SW 1271 (cell line): ENCODE measurements at places on chromosomes 4 and X.

GRCh38 chr4:25830548-25830947 is 32.2 kb downstream of the SEL1L3 start:
- DNase-seq = no peak

GRCh38 chr4:85102606-85103005 is 136.1 kb upstream of the WDFY3 start:
- DNase-seq = no peak

DNA sequence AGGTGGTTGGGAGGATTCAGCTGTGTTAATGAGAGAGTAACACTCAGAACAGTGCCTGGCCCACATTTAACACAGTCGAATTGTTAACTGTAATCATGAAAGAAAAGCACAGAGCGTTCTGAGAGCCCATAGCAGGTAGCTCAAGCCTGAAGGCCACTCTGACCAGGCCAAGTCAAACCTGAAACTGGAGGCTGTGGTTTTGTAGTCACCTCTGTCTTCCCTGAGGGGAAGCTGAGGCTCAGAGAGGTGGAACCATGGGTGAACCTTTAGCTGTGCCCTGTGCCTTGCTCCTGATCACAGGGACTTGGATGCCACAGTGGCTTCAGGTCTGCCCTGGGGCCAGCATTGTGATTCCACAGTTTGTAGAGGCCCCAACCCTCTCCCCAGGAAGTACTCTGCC is 16.6 kb upstream of the UBA1 start:
- no peak for DNase-seq

DNA sequence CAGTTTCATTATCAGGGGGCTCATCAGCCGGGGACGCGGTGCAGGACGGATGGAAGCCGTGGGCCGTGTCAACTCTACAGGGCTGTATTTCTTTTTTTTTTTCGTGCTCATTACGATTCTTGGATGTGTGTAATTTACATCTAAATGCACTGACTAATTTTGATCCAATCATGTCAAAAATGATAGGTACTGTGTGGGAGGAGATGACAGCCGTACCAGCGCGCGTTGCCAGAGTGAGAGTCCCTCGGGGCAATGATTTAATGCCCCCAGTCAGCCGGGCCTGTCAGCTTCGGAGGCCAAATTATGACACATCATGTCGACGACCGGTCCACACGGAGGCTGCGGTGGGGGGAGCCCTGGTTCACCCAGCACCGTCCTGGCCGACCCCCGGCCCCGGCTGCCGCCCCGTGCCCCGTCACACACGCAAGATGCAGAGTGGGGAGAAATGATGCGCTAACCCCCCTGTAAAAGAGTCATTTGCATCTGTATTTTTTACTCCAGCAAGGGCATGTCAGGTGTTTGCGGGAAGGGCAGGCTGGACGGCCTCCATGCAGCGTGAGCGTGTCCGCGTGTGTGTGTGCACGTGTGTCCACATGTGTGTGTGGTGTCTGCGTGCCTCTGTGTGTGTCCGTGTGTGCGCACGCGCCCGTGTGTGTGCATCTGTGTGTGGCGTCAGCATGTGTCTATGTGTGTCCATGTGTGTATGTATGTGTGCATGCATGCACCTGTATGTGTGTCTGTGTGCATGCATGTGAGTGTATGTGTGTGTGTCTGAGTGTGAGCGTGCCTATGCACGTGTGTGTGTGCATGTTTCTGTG is 74.3 kb upstream of the PPP2R3B start:
- no peak for DNase-seq

- DNase-seq = no peak
Observed at GRCh38 chrX:140572724-140573123, 67.9 kb upstream of the SOX3 start.

DNA sequence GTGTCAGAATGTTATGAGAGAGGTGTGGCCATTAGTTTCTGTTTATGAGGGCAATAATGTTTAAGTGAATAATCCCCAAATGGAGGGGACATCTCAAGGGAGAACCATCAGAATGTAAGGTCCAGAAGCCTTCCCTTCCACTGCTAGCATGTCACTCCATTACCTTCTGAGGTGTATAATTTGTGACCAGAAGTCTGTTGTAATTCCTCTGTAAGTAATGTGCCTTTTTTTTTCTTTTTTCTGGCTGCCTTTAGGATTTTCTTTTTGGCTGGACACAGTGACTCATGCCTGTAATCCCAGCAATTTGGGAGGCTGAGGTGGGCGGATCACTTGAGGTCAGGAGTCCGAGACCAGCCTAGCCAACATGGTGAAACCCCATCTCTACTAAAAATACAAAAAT is 10.8 kb upstream of the COPS4 start:
- no peak for DNase-seq

DNA sequence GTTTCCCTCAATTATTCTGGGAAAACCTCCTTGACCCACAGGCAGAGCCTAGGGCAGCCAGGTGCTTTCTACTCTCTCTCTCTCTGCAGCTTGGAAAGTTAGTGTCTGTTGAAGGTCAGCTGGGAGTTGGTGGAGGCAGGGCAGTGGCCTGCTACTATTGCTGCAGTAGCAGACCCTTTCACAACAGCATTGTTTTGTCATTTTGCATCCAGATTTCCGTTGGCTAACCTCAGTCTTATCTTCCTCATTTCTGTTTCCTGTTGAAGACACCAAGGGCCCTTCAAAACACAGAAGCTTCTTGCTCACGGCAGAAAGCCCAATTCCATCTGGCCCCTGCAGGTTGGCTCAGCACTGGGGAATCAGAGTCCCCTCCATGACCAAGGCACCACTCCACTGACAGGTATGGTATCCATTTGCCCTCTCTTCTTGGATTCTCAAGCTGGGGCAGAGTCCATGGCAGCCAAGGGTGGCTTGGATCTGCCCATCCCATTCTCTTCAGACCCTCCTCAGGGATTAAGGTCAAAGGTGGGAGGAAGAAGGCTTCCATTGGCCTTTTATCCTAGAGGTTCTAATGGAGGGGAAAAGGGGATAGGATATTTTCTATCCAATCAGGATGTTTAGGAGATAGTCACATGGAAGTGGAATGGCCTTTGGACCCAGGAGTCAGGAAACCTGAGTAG is 24.6 kb downstream of the VSIG4 start:
- DNase-seq = no peak

GRCh38 chrX:36947214-36947613 is 61.0 kb upstream of the FAM47C start:
- no peak for DNase-seq

- DNase-seq = peak; percentile 21
Observed at GRCh38 chr4:72302981-72303704, 265.9 kb downstream of the ADAMTS3 start.

DNA sequence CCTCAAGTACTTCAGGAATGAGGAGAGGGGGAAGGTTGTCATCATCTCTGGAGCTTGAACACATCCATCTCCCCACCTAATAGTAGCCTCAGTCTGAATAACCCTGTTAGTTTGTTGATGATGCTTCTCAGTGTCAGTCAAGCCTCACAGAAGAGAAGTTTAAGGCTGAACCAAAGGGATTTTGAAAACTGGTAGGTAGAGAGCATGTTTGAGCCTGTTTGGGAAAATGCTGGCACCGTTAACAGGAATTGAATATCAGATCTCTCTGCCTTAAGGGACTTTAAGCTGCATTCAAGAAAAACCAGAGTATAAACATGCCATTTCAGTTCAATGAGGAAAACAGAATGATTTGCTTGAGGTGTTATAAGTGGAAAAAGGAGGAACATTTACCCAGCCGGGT is 73.1 kb downstream of the MAPK10 start:
- no peak for DNase-seq

DNA sequence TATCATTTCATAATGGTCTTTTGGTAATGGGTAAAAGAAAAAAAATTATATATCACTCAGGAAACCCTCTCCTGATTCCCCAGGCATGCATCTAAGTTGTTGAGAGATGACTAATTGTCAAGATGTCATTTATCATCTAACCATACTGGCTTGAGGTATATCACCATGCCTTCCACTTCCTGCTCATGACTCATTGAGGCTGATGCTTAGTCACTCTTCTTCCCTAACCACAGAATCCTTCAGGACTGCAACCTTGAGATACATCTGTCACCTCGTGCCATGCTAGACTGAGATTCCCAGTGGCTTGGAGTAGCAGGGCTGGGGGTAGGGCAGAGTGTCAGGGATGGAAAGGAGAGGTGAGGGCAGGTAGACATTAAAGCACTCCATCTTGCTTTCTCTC is 782.5 kb upstream of the INTU start:
- DNase-seq = peak; percentile 96

- DNase-seq = no peak
Observed at GRCh38 chr4:163157157-163157556, 9.5 kb downstream of the NAF1 start.

DNA sequence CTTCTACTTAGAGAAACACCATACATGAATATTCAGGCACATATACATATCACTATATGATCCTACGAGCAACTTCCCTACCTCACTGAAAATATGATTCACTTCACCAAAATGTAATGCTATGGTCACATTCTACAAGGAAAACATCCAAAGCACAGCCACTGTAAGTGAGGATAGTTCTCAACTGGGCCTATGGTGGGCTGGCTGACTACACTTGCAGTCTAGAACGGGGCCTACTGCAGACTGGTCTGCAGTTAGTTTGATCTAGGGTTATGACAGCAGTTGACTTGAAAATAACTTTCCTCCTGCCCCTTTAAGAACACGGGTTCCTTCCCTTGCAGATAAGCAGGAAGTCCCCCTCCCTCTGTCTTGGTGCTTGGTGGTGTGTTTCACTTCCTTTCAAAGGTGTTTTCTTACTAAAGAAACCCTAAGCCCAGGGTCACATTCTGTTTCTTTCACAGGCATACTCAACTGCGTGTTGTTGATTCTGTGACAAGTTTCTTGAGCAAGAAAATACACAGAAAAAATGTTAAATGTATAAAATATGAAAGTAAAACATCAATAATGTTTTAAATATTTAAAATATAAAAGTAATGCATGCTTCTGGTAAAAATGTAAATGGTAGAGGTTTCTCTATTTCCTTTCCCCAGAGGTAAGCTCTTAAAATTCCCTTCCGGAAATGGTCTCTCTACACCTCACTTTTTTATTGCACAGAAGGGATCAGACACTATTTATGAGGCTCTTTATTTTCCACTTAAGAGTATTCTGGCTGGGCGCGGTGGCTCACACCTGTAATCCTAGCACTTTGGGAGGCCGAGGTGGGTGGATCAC is 18.0 kb upstream of the TMSB4X start:
- no peak for DNase-seq

DNA sequence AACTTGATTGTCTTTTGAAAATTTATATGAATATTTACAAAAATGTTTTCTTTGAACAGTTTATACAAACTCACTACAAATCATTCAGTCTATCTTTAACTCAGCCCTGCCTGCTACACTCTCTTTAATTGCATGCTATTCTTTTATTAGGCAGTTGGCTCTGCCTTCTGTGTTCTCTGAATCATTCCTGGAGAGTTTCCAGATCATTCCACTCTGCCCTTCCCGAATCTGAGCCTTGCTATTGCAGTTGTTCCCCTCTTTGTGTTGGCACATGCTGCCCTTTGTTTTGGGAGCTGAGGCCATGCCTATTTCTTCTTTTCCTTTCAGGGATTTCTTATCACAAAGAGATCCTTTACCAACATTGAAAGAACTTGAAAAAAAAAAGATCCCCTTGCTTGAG is 8.7 kb upstream of the TECRL start:
- DNase-seq = no peak

DNA sequence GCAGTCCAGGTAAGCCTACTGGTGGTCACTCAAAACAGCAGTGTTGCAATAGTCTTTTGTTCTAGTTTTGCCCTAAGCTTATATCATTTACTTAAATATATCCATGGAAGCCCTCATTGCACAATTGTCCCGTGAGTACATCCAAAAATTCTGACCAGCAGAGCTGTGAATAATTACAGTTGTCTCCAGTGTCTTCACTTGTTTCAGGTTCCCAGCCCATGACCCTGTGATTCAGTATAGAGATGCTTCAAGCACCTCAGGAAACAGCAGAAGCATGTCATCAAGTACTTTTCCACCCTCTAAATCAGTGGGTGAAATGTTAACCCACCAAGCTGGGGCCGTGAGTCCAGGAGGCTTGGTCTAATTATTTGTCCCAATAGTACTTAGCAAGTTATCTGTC is 214.9 kb upstream of the RPS6KA3 start:
- no peak for DNase-seq

GRCh38 chrX:861921-862320 is 231.3 kb downstream of the SHOX start:
- no peak for DNase-seq

DNA sequence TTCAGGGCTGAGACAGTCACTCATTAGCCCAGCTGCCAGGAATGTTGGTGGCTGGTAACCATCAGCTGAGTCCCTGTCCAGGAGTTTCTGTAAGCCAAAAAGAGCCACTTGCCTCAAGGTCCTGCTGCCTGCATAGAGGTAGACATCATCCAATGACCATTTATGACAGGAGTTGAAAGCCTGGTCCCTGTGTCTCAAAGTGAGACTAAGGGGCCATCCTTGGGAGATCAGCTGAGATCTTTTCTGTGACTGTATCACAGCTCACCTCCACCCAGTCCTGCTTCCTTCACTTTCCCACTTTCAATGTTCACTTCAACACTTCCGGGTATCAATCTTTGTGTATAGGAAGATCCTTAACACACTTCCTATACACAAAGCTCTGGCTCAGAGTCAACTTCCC is 28.4 kb upstream of the MAOA start:
- no peak for DNase-seq

DNA sequence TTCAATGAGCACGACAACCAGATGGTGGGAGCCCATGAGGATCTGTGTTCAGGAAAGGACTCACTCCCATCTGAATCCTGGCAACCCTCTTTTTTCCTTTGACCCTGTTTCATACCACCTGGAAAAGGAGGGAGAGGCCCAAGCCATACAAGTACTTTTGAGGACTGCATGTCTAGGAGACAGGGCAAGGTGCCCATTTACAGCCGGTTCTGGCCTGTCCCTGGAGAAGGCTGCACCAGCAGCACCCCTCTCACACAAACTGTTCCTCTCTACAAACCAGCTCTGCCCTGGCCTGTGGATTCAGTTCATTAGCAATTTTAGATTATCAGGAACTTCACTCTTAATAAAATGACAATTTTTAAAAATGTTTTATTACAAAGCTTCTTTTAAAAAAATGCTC is 57.5 kb downstream of the HADH start:
- DNase-seq = no peak

DNA sequence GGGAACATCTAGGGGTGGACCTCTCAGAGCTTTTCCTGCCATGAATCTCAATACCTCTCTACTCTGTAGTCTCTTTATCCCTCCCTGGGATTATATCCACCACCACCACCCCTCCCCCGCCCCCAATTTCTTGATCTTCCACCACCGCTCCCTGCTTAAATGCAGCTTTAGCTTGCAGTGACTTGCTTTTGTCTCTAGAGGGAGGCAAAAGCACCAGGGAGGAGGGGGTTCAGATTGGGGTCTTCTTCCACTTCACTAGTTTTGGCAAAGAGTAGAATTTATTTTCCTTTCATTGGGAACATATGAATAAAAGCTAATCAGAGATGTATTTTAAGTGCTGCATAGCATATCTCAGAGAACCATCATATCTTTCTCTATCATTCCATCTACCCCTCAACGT is 5.5 kb downstream of the ARHGAP36 start:
- DNase-seq = no peak

- DNase-seq = no peak
Observed at GRCh38 chr4:133719098-133719497, 482.5 kb downstream of the PABPC4L start.
